ENCODE measurements at places on chromosomes 16 and 17.

GRCh38 chr16:30076276-30076791, 540 bp downstream of the PPP4C start:
- DNase-seq = no peak

DNA sequence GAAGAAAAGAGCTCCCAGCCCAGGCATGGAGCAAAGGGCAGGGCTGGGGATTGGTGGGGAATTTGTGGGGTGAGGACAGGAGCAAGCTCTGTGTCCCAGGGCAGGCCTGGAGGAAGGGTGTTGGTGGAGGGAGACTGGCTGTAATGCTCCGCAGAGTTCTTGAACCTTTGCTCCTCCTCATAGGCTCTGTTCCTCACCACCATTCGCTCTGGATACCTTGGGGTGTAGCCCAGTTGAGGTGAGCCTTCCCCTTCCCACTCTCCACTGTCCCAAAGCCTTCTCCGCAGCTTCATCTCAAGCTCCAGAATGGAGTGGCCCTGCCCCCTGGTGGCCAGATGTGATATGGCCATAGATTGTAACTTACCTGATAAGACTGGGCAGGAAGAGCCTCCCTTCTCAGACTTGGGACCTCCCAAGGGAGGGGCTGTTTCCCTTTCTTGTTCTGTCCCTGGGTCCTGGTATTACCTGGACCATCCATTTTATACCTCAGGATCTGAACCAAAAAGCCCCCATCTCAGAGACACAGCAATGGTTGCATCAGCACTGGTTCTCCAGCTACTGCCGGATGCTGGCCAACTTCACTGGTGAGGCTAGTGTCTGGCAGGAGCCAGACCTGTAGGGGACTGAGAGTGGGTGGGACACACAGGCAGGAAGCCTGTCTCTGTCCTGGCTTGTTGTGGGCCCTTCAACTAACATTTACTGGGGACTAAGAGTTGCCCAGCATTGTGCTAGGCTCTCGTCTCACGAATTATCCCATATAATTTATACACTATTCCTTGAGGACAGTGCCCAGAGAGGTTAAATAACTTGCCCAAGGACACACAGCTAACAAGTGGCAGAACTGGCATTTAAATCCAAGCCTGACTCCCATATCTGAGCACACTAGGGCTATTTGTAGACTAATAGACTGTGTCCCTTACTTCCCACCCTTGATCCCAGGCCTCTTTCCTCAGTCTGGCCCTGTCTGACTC, 19.1 kb upstream of the STAC2 start:
- DNase-seq = peak; percentile 94

GRCh38 chr16:3655396-3656159, 1.1 kb downstream of the DNASE1 start:
- peak; percentile 48 for DNase-seq

- no peak for DNase-seq
These were observed 7.6 kb downstream of the KRT24 start for GRCh38 chr17:40695874-40696472.

GRCh38 chr16:1297018-1297696, 12.3 kb upstream of the UBE2I start:
- no peak for DNase-seq

GRCh38 chr17:12744298-12744697, 45.0 kb upstream of the ARHGAP44 start:
- DNase-seq = peak; percentile 58

- no peak for DNase-seq
These were observed 12.1 kb downstream of the ABCA3 start for GRCh38 chr16:2328428-2328827.

GRCh38 chr16:84062734-84063640, 20.4 kb upstream of the SLC38A8 start:
- peak; percentile 90 for DNase-seq

GRCh38 chr17:36468903-36469635, 17.4 kb upstream of the ZNHIT3 start:
- DNase-seq = no peak

- no peak for DNase-seq
These were observed 14.4 kb downstream of the SCPEP1 start for GRCh38 chr17:56992364-56992763.

DNA sequence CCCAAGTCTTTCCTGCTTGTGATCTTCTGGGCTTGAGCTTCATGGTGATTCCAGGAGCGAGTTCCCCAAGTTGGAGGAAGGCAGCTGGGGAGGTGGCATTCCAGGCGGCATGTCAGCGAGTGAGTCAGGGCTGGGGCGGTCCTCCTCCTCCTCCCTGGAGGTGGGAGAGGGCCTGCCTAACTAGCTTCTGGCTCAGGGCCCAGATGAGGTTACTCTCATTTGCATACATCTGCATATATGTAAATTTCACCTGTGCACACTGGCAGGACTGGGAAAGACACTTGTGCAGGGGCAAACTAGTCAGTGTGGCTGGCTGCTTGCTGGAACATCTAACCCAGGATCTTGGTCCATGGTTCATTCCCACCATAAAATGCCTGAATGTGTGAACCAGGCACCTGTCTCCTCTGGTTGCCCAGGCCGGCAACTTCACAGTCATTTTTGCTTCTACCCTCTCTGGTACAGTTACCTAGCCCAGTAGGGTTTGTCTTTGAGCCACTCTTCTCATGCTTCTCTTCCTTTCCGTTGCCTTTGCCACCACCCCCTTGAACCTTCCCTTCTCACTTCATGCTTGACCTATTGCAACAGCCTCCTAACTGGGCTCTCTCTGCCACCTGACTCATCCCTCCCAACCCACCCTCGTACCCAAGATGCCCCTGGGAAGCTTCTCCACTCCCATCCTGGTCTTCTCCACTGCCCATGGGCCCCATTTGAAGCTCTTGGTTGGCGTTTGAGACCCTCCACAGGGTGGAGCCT, 9.6 kb upstream of the DLX4 start:
- no peak for DNase-seq

DNA sequence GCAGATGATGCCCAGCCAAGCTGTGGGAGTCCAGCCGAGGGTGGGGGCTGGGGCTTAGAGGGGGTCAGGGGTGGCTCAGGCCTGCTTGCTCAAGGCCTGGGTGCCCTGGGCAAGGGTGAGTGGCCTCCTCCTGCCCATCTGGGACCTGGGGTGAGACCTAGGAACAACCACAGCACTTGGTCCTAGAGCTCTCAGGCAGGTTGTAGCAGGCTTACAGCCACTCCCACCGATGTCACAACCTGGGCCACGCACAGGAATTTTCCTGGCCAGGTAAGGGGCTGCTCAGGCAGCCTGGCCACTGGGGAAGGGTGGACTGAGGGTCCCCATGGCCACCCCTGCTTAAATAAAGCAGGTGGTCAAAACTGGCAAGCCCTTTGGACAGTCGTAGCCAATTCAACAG, 6.3 kb upstream of the SREBF1 start:
- DNase-seq = no peak

DNA sequence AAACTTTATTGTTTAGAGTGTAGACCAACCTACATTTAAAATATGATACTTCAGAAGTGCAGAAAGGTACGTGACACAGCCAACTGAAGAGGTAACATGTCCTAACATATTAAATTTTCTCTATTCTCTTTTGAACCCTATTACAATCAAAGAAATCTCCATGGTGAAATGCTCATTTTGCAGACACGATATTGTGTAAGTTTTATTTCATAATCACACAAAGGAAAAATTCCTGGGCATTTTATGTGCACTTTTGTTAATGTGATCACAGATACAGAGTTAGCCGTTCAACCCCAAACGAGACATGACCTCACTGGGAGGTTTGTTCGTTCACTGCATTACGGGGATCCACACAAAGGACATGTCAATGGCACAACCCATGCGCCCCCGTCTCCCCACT, 21.8 kb downstream of the KCNJ16 start:
- no peak for DNase-seq

- peak; percentile 67 for DNase-seq
These were observed 29.0 kb upstream of the CHMP6 start for GRCh38 chr17:80962356-80963329.

DNA sequence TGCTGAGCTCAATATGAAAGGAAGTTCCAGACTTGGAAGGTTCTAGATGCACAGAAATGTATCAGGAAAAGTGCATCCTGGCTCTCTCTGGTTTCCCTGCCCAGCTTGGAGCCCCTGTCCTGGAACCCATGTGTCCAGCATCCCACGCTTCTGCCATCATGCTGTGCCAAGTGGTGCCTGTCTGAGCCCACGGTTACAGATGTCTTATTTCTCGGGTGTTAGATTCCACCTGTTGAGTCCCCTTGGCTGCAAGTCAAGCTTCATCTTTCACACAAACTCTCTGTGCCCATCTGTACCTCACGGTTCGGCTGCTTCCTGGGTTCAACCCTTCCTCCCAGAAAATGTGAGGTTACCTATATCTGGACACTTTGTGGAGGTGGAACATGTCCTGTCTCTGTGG, 22.5 kb downstream of the OR1D5 start:
- DNase-seq = no peak

DNA sequence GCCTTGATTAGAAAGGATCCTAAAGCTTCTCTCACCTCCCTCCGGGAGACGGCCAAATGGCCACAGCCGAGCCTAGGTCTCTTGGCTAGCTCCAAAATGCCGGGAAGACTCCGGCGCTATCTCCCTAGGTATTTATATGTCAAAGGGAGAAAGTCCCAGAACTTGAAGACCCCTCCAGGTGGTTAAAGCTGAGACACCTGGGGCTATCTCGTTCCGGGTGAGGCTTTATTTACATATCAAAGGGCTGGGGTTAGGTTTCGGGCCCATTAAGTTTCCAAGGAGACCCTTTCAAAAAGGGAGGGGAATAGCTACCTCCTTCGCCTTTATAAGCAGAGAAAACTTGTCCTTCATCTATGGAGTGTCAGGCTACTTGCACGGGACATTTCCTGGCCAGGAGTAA, 70.9 kb upstream of the KIFC3 start:
- DNase-seq = peak; percentile 16

- no peak for DNase-seq
These were observed 1.6 kb upstream of the KRTAP2-4 start for GRCh38 chr17:41067281-41067680.

DNA sequence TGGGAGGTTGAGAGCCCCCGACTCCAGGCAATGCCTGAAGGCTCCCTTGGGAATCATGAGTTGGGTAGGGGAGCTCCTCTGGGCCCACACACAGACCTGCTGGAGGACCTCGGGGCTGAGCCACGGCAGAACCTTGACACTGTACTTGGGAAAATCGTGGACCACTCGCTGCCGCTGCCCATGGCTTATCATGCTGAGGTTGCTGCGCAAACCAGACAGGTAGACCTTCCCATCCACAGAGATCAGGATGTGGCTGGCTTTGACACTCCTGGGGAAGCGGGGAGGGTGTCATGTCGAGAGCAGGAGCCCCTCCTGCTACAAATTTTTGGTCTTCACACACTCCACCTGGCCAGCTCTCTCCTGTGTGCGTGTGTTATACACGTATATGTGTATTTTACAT, 7.2 kb upstream of the LIMD2 start:
- DNase-seq = no peak

Measured in spleen (tissue), 13 donors.